ENCODE measurements at places on chromosomes 13 and 19. TPM values are rescaled to one million over a fixed set of nuclear protein-coding genes. Genes with fewer than 3 reads are reported as not detected.
A peak's percentile ranks its signal among the peaks of the same experiment; 100 is the strongest.

- no peaks in the 10 kb centered on the region for H3K27me3 ChIP-seq
- H3K4me3 ChIP-seq, result no peak overlapping the region
- H3K36me3 ChIP-seq, result no peaks in the 10 kb centered on the region
- no peaks in the 10 kb centered on the region for H3K4me1 ChIP-seq
- no peak overlapping the region for H3K27ac ChIP-seq
Measured at GRCh38 chr13:36261976-36262375, 35.6 kb downstream of the CCDC169 start.

SYCN gene
- 5,793 TPM for total RNA-seq

DNA sequence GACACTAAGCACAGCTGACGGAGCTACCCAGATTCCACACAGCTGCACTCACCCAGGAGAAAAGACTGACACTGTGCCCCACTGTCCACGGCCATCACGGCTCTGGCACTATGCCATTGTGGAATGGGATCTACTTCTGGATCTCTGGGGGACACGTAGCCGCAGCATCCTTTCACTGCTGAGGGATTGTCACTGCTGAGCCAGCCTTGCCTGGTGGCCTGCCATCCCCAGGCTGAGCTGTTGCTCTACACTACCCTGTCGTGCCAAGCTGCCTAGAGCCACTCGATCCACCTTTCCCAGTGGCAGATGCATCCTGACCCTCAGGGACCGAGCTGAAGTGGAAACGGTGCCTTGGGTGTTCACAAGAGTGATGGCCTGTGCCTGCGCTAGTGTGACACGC lies 5.0 kb upstream of the LILRB5 start:
- no peak overlapping the region for H3K4me3 ChIP-seq
- no peak overlapping the region for H3K27ac ChIP-seq
- H3K36me3 ChIP-seq, result no peaks in the 10 kb centered on the region
- no peaks in the 10 kb centered on the region for H3K27me3 ChIP-seq

UNC13A gene
- total RNA-seq, result 1.3 TPM

- H3K36me3 ChIP-seq, result no peaks in the 10 kb centered on the region
- H3K27ac ChIP-seq, result no peak overlapping the region
- H3K27me3 ChIP-seq, result no peaks in the 10 kb centered on the region
- H3K4me1 ChIP-seq, result no peaks in the 10 kb centered on the region
- H3K4me3 ChIP-seq, result no peak overlapping the region
Measured at GRCh38 chr13:41365631-41366030, 54.6 kb downstream of the NAA16 start.

GRCh38 chr13:114005206-114005724 lies 31.4 kb upstream of the C13orf46 start:
- H3K36me3 ChIP-seq, result no peaks in the 10 kb centered on the region
- no peaks in the 10 kb centered on the region for H3K27me3 ChIP-seq
- no peak overlapping the region for H3K4me3 ChIP-seq
- H3K4me1 ChIP-seq, result no peaks in the 10 kb centered on the region
- no peak for DNase-seq
- H3K27ac ChIP-seq, result no peak overlapping the region

KANK3 gene
- total RNA-seq, result 25.7 TPM

- no peaks in the 10 kb centered on the region for H3K36me3 ChIP-seq
- no peaks in the 10 kb centered on the region for H3K4me1 ChIP-seq
- no peak overlapping the region for H3K4me3 ChIP-seq
- H3K27ac ChIP-seq, result no peak overlapping the region
- no peaks in the 10 kb centered on the region for H3K27me3 ChIP-seq
Measured at GRCh38 chr19:56271151-56271550, 1.4 kb upstream of the EDDM13 start.

ADGRE3 gene
- not detected for total RNA-seq

GRCh38 chr19:9917321-9917720 lies 19.0 kb downstream of the OLFM2 start:
- H3K27me3 ChIP-seq, result no peaks in the 10 kb centered on the region
- peak; percentile 51 for DNase-seq
- H3K27ac ChIP-seq, result no peak overlapping the region
- no peak overlapping the region for H3K4me3 ChIP-seq
- H3K36me3 ChIP-seq, result no peaks in the 10 kb centered on the region

GRCh38 chr19:57308514-57308913 lies 11.8 kb upstream of the ZNF543 start:
- H3K4me1 ChIP-seq, result no peaks in the 10 kb centered on the region
- H3K36me3 ChIP-seq, result no peaks in the 10 kb centered on the region
- H3K27me3 ChIP-seq, result no peaks in the 10 kb centered on the region
- DNase-seq, result no peak

GRCh38 chr13:21901811-21902708 lies 231.2 kb downstream of the FGF9 start:
- no peaks in the 10 kb centered on the region for H3K4me1 ChIP-seq
- DNase-seq, result no peak
- no peaks in the 10 kb centered on the region for H3K36me3 ChIP-seq
- H3K27ac ChIP-seq, result no peak overlapping the region
- H3K4me3 ChIP-seq, result no peak overlapping the region

DNA sequence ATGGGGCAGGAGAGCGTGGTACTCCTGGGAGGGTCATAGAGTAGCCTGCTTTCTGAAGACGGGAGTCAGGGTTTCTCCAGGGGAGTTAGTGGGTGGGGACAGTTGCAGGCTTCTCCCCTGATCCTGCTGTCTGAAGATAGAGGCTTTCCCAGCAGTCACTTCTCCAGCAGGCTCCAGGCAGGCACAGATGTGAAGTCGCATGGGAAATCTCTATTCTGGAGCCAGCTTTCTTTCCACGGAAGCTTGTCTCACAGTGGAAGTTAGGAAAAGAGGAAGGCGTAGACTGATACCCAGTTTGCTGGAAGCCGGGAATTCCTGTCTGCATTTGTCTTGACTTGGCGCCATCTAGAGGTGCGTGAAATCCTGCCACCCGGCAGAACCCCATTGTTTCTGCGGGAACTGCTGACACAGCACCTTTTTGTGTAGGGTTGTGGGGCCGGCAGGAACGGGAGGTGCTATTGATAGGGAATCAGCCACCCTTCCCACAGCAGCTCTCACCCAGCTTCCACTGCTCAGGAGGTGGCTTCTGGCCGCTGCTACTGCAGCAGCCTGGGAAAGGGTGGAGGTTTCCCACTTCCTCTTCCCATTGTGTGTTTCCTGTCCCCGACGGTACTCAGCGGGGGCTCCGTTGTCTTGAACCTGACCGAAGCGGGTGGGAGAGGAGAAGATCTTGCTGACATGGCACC lies 28.5 kb upstream of the NPAS1 start:
- DNase-seq, result peak; percentile 83
- H3K4me3 ChIP-seq, result no peak overlapping the region
- no peaks in the 10 kb centered on the region for H3K27me3 ChIP-seq
- peak overlapping the region; percentile 19 for H3K27ac ChIP-seq
- peaks cover 24% of the 10 kb centered on the region for H3K4me1 ChIP-seq

DNA sequence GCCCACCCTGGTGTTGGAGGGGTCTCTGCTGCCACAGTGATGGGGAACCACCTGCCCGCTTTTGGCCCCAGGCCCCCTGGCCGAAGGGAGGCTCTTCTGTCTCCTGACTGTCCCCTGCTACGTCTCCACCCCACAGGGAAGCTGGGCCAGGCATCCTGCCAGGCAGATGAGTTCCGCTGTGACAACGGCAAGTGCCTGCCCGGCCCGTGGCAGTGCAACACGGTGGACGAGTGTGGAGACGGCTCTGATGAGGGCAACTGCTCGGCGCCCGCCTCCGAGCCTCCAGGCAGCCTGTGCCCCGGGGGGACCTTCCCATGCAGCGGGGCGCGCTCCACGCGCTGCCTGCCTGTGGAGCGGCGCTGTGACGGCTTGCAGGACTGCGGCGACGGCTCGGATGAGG lies 11.0 kb downstream of the LRP3 start:
- H3K4me3 ChIP-seq, result no peak overlapping the region
- no peak overlapping the region for H3K27ac ChIP-seq
- DNase-seq, result no peak
- H3K36me3 ChIP-seq, result no peaks in the 10 kb centered on the region
- no peaks in the 10 kb centered on the region for H3K27me3 ChIP-seq
- H3K4me1 ChIP-seq, result no peaks in the 10 kb centered on the region

- no peak for DNase-seq
- H3K4me1 ChIP-seq, result no peaks in the 10 kb centered on the region
- H3K27me3 ChIP-seq, result no peaks in the 10 kb centered on the region
- no peak overlapping the region for H3K27ac ChIP-seq
- H3K36me3 ChIP-seq, result no peaks in the 10 kb centered on the region
Measured at GRCh38 chr13:103931331-103931845, 865.2 kb upstream of the SLC10A2 start.

DNA sequence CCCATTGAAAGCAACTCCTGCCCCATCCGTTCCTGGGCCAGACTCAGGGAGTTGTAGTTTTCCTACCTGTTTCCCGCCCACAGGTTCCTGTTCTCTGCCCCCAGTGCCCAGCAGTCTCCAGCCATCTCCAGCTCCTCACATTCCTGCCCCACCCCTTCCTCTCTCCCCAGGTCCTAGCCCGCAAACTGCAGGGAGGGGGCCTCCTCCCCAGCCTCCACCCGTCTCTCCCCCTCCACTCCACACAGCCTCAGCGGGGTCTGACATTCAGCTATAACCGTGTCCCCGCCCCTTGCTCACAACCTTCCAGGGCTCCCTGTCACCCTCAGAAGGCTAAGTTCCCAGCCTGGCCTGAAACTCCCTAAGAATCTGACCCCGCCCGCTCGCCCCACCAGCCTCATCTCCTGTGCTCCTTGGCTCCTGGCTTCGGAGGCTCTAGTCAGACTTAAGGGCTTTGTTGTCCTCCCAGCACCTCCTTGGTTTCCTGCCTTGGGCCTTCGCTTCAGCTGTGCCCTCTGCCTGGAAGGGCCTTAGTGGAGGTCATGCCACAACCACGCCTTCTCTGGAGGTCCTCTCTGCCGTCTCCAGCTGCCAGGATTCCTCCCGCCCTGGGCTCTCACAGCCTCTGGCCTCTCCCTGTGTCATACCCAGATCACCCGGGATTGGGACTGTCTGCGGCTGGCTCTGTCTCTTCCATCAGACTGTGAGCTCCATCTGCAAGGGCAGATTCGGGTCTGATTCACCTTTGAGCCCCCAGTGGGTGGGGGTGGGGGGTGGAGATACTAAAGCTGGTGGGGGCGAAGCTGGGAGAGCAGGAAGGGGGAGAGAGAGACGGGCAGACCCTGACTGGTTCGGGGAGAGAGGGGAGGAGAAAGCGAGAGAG lies 5.1 kb upstream of the SPACA6 start:
- H3K36me3 ChIP-seq, result no peaks in the 10 kb centered on the region
- no peaks in the 10 kb centered on the region for H3K27me3 ChIP-seq
- no peak overlapping the region for H3K4me3 ChIP-seq
- peak overlapping the region; percentile 90 for H3K27ac ChIP-seq
- DNase-seq, result no peak

ZNF468 gene
- total RNA-seq, result 16.1 TPM

- no peak overlapping the region for H3K4me3 ChIP-seq
- no peaks in the 10 kb centered on the region for H3K4me1 ChIP-seq
- H3K27ac ChIP-seq, result no peak overlapping the region
- H3K36me3 ChIP-seq, result no peaks in the 10 kb centered on the region
- H3K27me3 ChIP-seq, result no peaks in the 10 kb centered on the region
- no peak for DNase-seq
Measured at GRCh38 chr19:41758846-41759245, 3.5 kb downstream of the CEACAM6 start.

DNA sequence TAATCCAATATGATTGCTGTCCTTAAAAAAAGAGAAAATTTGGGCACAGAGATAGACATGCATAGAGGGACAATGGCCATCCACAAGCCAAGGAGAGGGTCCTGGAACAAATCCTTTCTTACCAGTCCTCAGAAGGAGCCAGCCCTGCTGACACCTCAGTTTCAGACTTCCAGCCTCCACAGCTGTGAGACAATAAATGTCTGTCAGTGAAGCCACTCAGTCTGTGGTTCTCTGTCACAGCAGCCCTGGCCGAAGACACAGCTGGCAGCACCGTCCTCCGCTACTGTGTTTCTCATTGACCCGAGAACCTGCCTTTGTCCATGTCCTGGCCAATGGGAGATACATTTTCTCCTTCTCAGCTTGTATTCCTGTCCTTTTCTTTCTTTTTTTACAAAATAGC lies 207.9 kb downstream of the TM9SF2 start:
- no peak overlapping the region for H3K27ac ChIP-seq
- no peak for DNase-seq
- no peaks in the 10 kb centered on the region for H3K36me3 ChIP-seq
- H3K27me3 ChIP-seq, result no peaks in the 10 kb centered on the region
- H3K4me3 ChIP-seq, result no peak overlapping the region
- no peaks in the 10 kb centered on the region for H3K4me1 ChIP-seq

TEX29 gene
- not detected for total RNA-seq

DNA sequence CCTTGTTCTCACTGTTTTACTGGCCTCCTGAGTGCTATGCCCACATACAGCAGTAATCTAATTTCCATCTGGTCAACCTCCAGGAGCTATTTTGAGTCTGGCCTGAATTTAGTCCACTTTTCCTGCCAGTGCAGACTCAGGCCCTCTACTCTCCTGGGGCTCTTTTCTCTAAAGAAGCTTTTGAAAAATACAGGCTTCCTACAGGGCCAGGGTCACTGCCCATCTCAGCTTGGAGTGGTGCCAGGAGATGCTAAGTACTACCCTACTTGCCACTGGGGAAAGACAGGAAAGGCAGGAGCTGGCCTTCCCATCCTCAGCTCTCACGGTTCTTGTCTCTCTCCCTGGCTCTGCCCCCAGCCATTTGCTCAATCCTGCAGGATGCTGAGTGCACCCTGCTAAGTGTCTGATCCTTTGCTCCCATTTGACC lies 101.7 kb upstream of the SERP2 start:
- H3K27me3 ChIP-seq, result no peaks in the 10 kb centered on the region
- no peak overlapping the region for H3K4me3 ChIP-seq
- H3K4me1 ChIP-seq, result no peaks in the 10 kb centered on the region
- DNase-seq, result peak; percentile 28
- H3K27ac ChIP-seq, result peak overlapping the region; percentile 19
- H3K36me3 ChIP-seq, result no peaks in the 10 kb centered on the region

GRCh38 chr19:35081201-35081600 lies 34.4 kb upstream of the FXYD3 start:
- no peaks in the 10 kb centered on the region for H3K36me3 ChIP-seq
- no peaks in the 10 kb centered on the region for H3K27me3 ChIP-seq
- no peak for DNase-seq
- H3K4me3 ChIP-seq, result no peak overlapping the region
- no peaks in the 10 kb centered on the region for H3K4me1 ChIP-seq
- no peak overlapping the region for H3K27ac ChIP-seq

DNA sequence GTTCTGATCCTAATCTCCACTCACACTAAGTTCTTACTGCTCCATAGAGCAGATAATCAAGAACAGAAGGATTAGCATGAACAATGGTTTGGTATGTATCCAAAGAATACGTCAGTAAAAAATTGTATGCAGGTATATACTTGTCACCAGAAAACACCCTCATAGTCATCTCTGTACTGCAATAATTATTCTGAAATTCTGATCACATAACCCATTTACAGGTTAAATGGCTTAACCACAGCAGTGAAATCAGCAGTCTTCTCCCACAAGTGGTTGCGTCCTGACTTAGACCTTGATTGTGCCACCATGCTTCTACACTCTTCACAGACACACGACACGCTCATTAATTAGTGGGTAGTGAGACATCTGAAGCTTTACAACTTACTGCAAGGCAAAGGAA lies 50.9 kb downstream of the LNX2 start:
- no peaks in the 10 kb centered on the region for H3K27me3 ChIP-seq
- no peaks in the 10 kb centered on the region for H3K36me3 ChIP-seq
- no peak for DNase-seq
- no peak overlapping the region for H3K4me3 ChIP-seq
- peaks cover 21% of the 10 kb centered on the region for H3K4me1 ChIP-seq

DCT gene
- total RNA-seq, result 0.78 TPM
